Epithelial cell of proximal tubule (primary cell): ENCODE measurements at places on chromosomes 2 and 18. TPM values are rescaled to one million over a fixed set of nuclear protein-coding genes. Genes with fewer than 3 reads are reported as not detected.

- no peak for DNase-seq
These were observed 534.6 kb upstream of the TMEFF2 start for GRCh38 chr2:192729369-192729768.

DNA sequence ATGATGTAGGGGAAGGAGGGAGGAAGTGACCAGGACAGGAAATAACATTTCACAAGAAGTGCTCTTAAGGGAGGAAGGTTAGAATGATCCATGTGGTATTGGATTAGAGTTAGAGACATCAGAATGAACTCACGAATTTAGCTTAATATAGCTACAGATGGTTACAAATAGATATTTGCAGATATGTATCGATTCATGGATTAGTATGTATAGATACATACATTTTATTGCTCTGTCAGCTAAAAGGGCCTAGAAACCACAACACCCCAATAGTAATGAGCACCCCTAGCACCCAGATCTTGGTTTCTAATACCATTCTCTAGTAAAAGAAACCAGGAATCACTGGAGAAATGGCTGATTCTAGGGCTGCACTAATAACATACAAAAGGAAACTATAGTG, 59.6 kb upstream of the LTBP1 start:
- no peak for DNase-seq

The COPS7B gene
- 18.2 and 28.9 TPM in 2 replicates for total RNA-seq

The SERPINB4 gene
- not detected in 2 replicates for total RNA-seq
